Lower leg skin (tissue), 4 donors: ENCODE measurements at places on chromosomes 3 and 15.
A peak's percentile ranks its signal among the peaks of the same experiment; 100 is the strongest.

DNA sequence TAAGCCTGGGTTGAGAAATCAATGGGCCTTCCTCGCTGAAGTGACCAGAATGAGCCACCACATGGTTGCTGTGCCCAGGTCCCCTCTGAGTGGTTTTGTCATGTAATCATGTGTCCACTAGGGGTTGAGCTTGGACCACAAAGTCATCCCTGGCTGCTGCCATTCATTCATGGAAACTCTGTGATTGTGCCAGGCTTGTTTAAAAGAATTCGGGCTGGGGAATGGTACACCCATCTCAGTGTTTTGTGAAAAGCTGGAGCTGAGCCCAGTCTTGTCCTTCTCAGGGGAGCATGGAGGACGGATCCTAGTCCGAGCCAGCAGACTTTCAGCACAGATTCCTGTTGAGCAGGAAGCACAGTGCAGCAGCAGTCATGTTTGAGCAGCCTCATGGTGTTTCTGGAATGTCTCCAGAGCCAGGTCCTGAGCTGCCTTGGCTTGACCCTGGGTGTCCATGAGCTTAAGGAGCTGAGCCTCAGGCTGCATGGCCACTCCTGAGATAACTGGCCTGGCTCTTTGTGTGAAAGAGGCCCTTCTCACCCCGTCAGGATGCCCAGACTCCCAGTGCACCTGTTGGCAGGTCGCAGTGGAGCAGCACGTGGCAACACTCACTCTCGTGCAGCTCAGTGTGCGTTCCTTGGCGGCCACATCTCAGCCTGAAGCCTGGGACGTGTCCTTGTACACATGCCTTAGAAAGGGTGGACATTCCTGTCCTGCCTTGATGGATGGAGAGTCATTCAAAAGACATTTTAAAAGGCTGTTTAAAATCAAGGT, 260.3 kb upstream of the TPM1 start:
- no peak for DNase-seq

DNA sequence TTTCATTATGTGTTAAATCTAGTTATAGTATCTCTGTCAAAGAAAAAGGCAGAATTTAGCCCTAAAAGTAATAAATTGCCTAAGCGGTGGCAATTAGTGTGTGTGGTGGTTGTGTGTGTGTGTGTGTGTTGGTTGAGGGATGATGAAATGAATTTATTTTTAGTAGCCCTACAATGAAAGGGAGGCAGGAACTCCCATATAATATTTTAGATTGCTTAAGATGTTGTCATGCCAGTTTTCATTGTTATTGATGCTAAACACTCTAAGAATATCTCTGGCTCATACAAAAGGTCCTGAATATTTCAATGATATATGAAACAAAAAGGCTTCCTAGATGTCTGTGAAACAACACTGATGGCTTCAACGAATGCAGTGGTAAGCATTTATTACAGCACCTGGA, 140.6 kb upstream of the TBC1D5 start:
- DNase-seq: no peak

- DNase-seq: no peak
These were observed 215.3 kb upstream of the CHRM5 start for GRCh38 chr15:33753012-33753411.

DNA sequence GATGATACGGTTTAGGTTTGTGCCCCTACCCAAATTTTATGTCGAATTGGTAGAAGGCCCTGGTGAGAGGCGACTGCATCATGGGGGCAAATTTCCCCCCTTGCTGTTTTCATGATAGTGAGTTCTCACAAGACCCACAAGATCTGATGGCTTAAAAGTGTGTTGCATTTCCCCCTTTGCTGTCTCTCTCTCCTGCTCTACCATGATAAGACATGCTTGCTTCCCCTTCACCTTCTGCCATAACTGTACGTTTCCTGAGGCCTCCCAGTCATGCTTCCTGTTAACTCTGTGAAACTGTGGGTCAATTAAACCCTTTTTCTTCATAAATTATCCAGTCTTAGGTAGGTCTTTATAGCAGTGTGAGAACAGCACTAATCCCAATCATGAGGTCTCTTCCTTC, 381.2 kb downstream of the RSL24D1 start:
- no peak for DNase-seq

DNA sequence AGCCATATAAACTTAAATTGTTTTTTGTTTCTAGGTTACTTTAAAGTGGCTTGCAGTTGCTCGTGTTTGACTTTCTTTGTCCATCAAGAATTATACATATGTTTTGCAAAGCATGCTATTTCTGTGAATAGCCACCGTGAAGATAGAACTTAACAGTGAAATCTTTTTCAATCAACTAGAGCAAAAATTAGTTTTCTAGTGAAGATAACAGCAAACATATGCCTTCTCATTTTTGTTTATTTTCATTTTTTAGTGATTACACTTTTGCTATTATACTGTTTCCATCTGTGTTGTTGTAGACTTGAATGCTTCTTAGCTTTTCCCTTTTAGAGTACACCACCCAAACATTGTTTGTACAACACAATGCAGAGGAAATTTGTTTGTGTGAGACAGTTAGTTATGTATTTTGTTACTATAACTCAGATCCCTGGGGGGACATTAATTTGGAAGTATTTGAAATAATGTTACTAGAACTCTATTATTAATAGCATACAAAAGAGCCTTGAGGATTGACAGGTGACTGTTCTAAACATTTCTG, 62.8 kb downstream of the CRYBG3 start:
- DNase-seq: no peak

- DNase-seq: no peak
These were observed 151.5 kb downstream of the LRRK1 start for GRCh38 chr15:101070502-101071273.

- DNase-seq: no peak
These were observed 116.9 kb downstream of the EPHA6 start for GRCh38 chr3:96931119-96931862.

GRCh38 chr3:16905704-16906103, 20.9 kb downstream of the PLCL2 start:
- DNase-seq: no peak

DNA sequence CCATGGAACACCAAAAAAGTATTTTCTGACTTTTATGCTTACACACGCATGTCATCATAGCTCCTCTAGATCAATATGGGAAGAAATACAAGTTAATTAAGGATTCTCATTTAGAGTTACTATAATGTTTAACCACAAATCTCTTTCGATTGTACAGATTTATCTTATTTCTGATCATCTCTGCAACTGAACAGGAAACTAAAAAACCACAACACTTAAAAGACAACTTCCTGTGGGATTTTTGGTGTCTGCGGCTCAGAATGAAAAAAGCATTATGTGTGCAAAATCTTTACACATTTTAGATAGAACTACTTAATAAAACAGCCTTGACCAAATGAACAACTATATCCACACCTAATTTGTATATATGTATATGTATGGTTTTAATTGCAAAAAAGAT, 3.0 kb upstream of the TJP1 start:
- DNase-seq: no peak

- DNase-seq: no peak
These were observed 36.7 kb upstream of the SLC6A1 start for GRCh38 chr3:10955711-10956453.

- no peak for DNase-seq
These were observed 79.7 kb downstream of the FBN1 start for GRCh38 chr15:48565560-48566482.

- DNase-seq: no peak
These were observed 49.0 kb downstream of the DZIP1L start for GRCh38 chr3:138066383-138066782.

GRCh38 chr15:81411969-81412633, 38.1 kb upstream of the TMC3 start:
- DNase-seq: no peak

DNA sequence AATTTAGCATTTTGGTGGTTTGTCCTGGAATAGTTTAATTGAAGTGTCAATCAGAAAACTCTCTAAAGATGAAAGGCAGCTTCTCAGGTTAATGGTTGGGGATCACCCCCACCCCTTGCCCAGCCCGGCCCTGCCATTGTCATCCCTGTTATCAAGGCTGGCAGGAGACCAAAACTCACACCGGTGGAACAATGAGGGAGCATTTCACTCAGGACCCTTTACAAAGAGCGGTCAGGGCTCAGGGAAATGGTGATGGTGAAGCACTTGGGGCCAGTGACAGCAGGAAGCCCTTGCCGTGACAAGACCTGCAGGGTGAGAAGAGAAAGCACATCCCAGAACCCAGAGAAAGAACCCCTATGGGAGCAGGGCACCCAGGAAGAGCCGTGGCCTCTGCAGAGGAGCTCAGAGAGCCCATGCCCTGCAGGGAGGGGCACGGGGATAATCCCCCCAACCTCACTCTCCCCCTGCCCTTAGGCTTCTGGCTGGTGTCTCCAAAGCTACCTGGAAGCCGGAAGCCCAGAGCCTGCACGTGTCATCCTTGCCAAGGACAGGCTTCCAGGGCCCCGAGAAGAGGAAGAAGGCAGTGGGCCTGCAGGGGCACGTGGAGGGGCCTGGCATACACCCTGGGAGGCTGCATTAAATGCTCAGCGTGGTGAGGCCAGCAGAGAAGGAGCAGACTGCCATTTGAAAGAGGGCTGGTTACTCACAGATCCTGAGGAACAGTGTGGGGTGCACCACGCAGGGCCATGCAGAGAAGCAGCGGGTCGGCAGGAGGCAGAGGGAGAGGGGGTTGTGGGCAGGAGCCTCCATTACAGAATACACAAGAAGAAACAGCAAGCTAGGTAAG, 80.6 kb upstream of the PRR20G start:
- DNase-seq: peak; percentile 74

DNA sequence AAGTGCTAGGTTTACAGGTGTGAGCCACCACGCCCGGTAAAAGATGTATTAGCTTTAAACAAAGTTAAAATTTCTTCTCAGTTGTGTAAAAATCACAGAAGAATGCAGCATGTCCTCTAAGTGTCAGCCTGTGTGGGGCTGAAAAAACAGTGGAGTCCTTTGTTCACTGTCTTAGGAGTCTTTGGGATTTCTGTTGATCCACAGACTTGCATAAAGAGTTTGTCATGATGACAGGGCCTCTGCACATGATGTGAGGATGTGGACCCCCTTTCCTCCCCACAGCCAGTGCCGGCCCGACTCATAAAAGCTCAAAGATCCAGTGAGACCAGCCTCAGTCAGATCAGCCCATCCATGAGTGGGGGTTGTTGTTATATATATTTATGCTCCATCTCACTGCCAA, 49.0 kb upstream of the GOLGA8J start:
- no peak for DNase-seq

GRCh38 chr15:60635507-60636352, 156.8 kb upstream of the ICE2 start:
- no peak for DNase-seq
